ENCODE measurements at places on chromosomes 2 and 18.

DNA sequence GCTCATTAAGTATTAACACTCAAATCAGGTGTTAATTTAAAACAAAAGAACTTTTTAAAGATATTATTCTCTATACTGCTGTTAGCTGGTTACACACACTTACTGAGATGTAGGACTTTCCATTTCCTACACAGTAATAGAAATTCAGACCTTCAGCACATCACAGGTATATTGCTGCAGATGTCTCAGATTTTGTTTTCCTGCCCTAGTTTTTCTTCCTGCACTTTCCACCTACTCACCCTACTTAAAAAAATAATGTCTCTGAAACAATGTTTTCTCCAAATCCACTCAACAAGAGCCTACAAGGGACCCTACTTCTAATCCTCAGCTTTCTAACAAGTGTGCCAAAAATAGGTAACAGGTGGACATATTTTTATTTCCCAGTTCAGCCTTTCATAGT is 43.9 kb downstream of the DYM start:
- DNase-seq: no peak

DNA sequence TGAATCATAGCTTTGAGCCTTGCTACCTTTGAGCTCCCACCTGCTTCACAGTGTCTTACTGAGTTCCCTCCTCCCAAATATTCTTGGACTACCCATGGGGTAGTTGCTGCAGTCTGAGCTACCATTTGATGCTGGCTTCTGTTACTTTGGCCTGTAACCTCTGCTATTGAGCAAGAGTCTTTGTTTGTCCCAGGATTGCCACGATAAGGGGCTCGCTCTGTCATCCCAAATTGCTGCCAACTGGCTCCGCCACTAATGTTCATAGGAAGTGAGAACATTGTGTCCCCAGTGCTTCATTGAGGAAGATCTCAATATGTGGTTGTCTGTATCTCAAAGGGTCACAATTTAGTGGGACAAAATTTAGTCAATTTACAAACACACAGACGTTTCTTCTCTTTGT is 103.8 kb downstream of the TRIM43 start:
- no peak for DNase-seq

GRCh38 chr2:96842600-96842999 is 1.2 kb downstream of the ANKRD23 start:
- DNase-seq: no peak

GRCh38 chr2:85984788-85985187 is 96.0 kb upstream of the ST3GAL5 start:
- DNase-seq: no peak

DNA sequence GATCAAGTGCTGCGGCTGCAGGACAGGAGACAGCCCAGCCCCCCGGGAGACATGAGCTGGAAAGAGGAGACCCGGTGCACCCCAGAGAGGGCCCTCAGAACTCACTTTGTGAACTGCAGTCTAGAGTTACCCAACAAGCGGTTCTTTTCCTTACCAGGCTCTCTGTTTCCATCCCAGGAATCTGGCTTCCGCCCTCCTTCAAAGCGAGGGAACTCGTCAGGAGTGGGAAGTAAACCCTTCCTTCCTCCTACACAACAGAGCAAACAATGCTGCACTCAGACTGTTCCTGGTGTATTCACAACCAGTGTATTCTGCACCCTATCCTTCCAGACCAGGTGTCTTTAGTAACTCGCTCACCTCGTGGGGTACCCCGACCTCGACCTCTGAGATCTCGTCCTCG is 8.0 kb downstream of the SFT2D3 start:
- no peak for DNase-seq

GRCh38 chr2:29520001-29520400 is 401.4 kb downstream of the ALK start:
- peak; percentile 14 for DNase-seq

DNA sequence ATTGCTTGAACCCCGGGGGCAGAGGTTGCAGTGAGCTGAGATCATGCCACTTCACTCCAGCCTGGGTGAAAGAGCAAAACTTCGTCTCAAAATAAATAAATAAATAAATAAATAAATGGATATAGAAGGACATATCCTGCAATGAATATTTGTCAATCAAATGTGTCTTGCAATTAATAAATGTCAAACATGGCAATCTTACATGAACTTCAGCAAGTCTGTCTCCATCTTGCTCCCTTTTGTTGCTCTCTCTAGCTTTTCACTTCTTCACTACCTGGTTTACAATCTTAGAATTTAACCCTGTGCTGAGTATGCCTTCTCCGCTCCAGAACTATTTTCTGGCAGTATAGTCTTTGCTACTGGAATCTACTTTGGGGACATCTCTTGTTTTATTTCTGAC is 3.3 kb upstream of the YES1 start:
- no peak for DNase-seq

GRCh38 chr2:233674995-233675394 is 3.3 kb downstream of the UGT1A9 start:
- no peak for DNase-seq

- DNase-seq: no peak
These were observed 64.0 kb upstream of the B3GNT7 start for GRCh38 chr2:231331533-231331932.

- DNase-seq: no peak
These were observed 22.3 kb downstream of the M1AP start for GRCh38 chr2:74625658-74626425.

DNA sequence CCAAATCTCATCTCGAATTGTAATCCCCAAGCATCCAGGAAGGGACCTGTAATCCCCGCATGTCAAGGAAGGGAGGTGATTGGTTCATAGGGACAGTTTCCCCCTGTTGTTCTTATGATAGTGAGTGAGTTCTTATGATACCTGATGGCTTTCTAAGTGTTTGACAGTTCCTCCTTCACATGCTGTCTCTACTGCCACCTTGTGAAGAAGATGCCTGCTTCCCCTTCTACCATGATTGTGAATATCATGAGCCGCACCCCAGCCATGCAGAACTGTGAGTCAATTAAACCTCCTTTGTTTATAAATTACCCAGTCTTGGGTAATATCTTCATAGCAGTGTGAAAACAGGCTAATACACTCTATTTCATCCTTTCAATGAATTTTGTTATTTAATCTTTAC is 446.7 kb downstream of the RNF144A start:
- no peak for DNase-seq

GRCh38 chr18:42131930-42132244 is 176.9 kb downstream of the PIK3C3 start:
- DNase-seq: no peak

DNA sequence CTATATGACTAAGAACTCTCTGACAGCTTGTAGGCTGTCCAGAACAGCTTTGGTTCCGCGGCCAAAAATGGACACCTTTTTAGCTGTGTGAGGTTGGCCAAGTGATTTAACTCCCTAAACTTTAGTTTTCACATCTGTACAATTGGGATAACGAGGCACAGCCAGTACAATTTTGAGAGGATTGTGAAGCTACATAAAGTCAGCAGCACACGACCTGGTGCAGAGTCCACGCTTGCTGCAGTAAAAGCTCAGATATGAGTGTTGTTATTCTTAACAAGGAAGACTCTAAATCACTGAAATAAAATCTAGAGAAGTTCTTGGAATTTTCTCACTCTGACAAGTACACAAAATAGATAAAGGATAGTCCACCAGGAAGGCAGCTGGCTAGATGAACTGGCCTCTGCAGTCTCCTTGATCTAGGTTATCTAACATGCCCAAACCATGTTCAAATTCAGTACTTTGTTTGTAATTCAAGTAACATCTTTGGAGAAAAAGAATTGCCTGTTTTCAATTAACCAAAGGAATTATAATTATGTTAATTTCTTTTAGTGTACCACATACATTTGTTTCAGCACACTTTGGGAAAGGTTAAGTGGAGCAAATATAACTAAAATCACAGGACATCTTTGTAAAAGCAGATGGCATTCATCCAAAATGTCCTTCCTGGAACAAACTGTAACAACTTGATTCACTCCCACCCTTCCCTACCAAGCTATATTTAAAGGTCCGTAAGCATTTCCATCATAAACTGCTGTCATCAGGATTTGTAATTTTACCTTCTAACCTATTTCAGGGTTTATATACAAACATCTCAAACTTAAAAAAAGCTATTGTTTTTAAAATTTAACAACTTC is 201.7 kb upstream of the STK17B start:
- no peak for DNase-seq

DNA sequence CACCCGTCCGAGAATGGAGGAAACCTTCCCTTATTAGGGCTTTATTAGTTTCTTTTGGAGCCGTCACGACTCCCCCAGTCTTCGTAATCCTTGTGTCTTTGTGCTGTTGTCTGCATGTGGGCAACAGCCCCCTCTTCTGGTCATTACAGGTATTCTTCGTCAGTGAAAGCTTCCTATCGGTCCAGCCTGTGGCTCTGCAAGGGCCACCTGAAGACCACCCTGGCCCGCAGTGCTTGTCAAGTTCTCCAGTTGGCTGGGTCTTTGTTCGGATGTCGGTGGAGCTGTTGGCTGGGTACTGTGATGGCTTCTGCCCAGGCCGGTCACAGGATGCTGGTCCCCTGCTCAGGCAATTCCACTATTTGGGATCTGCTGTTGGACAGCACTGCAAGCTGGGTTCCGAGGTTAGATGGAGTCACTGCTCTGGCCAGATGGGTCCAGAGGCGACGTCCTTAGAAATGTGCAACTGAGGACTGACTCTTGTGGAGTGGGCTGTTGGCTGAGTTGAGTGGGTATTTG is 19.2 kb downstream of the E2F6 start:
- DNase-seq: peak; percentile 5

Data from AG09309 (cell line).